ENCODE measurements at places on chromosomes 4 and X.

DNA sequence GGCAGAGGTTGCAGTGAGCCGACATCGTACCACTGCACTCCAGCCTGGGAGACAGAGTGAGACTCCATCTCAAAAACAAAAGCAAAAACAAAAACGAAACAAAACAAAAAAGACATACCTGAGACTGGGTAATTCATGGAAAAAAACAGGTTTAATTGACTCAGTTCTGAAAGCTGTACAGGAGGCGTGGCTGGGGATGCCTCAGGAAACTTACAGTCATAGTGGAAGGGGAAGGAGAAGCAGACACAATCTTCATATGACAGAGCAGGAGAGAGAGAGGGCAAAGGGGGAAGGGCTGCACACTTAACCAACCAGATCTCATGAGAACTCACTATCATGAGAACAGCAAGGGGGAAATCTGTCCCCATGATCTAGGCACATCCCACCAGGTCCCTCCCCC is 229.5 kb downstream of the STK32B start:
- no peak for DNase-seq

GRCh38 chrX:3370656-3371055 is 24.2 kb upstream of the MXRA5 start:
- DNase-seq: no peak

DNA sequence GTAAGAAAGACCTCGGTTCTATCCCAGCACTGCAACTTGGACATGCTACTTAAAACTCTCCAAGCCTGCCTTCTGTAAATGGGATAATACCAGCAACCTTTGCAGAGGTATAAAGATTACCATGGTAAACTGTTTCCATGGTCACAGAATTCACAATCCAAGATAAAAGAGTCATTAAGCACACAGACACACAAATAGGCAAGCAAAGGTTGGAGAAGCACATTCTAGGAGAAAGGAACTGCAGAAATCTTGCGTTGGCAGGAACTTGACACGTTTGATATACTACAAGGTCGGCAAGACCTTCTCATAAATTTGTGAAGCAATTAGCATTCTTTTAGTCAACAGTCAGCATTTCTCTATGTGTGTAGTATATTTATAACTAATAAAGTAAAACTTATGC is 12.3 kb upstream of the CHRNA9 start:
- no peak for DNase-seq

DNA sequence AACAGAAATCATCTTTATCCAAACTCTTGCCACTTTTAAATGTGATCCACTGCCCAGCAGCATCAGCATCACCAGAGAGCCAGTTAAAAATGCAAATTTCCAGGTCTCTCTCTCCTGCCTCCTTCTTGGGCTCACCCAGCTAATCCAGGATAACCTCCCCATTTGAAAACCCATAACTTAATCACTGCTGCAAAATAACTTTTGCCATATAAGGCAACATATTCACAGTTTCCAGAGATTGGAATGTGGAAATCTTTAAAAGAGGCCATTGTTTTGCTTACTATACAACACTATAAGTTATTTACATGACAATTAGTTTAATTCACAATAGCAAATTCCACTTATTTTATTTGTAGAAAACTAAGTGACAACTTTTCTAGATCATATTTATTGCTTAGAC is 4.8 kb upstream of the EXOSC9 start:
- DNase-seq: no peak

- DNase-seq: no peak
Measured at GRCh38 chrX:139892512-139892911, 40.3 kb downstream of the ATP11C start.

Measured in CD4-positive, alpha-beta T cell treated with Interleukin-4 for 1 hour (primary cell).